T-helper 2 cell treated with Interferon-gamma antibody and Interleukin-4, amounts not matched to agents 5 μg/mL and 100 μg/mL, for 36 hours (primary cell): ENCODE measurements at places on chromosomes 1 and 21.

DNA sequence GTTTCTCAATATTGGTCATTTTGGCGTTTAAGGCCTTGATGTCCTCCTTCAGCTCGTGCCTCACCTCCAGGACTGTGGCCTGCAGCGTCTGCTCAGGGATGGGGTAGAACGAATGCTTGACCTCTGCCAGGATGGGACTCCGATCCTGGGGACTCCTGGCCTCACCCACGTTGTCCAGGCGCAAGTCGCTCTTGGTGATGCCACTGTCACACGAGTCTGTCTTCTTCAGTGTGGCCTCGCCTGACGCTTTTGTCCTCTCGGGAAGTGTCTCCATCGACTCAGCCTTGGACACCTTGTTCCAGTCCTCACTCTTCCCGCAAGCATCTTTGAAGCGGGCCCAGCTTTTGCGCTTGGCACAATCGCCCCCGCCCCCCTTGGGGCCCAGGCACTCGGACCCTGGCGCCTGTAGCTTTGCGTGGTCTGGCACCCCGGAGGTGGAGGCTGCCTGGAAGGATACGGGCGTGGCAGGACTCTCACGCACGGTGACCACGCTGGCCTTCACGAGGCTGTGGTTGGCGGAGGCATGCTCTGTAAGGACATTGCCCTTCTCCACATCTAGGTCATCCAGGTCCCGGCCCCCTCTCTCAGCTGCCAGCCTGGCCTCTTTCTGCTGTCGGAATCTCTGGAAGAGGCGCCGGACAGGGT, 354.8 kb downstream of the HHAT start:
- DNase-seq, result no peak

DNA sequence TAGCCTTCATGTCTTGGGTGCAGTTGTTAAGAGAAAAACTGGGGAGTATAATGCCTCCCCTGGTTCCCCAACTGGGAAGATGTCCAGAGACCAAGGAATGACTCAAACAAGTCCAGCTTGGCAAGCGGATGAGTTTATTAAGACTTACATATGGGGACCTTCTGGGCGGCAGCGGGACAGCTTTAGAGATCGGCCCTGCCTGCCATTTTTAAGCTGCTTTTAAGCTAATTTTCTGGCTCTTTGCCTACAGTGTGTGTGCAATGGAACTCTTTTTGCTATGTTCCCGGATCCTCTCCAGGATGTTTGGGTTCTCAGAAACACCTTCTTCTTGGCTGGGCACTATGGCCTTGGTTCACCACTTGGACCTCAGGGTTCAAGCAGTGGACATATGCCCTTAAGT, 99.5 kb downstream of the RYR2 start:
- DNase-seq, result no peak

DNA sequence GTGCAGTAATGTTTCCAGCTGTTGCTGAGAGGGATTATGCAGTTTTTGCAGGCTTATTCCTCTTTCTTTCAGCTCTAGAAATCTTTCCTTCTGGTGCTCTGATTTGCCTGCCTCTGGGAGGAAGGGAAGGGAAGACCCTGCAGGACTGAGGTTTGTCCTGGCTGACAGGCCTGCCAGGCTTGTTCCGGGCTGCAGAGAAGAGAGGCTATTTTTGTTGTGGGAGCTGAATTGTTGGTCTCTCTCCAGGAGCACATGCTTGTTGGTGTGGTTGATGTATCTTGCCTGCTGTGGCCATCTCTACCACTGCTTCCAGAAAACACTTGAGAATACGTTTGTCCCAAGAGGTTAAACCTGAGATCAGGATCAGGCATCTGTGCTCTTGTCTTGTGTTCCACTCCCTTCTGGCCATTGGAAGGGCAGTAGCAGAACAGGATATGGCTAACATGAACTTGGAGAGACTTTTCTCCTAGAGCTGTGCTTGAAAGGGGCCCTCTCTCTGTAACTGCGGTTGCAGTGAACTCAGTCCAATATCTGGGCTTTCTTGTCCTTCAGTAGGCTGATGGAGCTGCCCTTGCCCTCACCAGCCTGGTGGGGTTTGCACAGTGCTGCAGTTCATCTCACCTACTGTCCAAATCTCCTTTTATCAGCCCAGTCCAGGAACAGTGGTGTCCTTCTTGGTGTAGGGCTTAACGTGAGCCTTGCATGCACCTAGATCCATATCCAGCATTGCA, 21.5 kb upstream of the SLC25A34 start:
- DNase-seq, result no peak

- no peak for DNase-seq
Measured at GRCh38 chr1:162562470-162562828, 927 bp downstream of the UAP1 start.

DNA sequence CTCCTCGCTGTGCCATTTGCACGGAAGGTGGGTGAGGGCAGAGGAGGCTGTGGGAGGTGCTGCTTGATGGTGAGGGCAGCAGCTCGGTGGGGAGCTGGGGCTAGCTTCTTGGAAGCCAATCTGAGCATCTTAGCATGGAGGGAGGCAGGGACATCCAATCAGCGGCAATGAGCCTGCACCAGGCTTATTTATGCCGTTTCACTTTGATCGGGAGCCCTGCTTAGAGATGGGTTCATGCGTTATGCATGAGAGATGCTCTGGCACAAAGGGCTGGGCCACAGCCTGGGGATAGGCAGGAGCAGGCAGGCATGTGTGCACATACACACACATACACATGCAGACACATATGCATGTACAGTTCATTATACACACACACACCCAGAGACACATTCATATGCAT, 220.2 kb downstream of the GRIK3 start:
- no peak for DNase-seq

GRCh38 chr1:185348985-185349384, 31.9 kb upstream of the IVNS1ABP start:
- DNase-seq, result no peak

- DNase-seq, result no peak
Measured at GRCh38 chr1:40575336-40575735, 43.9 kb downstream of the ZNF684 start.

- no peak for DNase-seq
Measured at GRCh38 chr1:225684741-225685140, 31.8 kb upstream of the ENAH start.

GRCh38 chr1:109197158-109198042, 16.3 kb upstream of the SARS1 start:
- peak; percentile 42 for DNase-seq

GRCh38 chr1:7299329-7299799, 471.7 kb upstream of the VAMP3 start:
- no peak for DNase-seq

DNA sequence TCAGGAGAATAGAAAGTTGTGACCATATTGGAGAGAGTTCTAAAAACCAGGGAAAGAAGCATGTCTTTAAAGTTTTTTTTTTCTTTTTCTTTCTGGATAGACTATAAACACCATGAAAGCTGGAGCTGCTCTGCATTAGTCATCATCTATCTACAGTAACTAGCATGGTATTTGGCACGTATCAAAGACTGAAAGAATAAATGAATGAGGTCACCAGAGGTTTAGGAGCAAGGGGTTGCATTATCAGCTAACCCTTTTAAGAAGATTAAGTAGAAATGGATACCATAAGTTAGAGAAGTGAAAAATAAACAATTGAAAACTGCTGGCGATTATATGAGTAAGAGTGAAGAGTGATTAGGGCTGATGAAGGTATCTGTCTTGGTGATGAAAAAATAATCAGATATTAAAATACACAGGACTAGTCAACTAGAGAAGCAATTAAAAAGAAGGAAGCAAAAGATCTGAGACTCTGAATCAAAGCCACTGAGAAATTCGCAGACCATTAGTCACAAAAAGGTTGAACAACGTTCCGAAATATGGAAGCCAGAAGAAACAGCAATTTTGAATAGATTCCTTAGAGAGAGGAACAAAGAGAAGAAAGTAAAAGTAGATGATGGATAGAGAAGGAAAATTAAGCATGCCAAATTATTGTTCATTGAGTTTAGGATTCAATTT, 536.4 kb downstream of the DPYD start:
- no peak for DNase-seq

GRCh38 chr1:22914156-22914555, 58.5 kb downstream of the LACTBL1 start:
- no peak for DNase-seq

- no peak for DNase-seq
Measured at GRCh38 chr1:208449951-208450350, 205.8 kb upstream of the PLXNA2 start.

DNA sequence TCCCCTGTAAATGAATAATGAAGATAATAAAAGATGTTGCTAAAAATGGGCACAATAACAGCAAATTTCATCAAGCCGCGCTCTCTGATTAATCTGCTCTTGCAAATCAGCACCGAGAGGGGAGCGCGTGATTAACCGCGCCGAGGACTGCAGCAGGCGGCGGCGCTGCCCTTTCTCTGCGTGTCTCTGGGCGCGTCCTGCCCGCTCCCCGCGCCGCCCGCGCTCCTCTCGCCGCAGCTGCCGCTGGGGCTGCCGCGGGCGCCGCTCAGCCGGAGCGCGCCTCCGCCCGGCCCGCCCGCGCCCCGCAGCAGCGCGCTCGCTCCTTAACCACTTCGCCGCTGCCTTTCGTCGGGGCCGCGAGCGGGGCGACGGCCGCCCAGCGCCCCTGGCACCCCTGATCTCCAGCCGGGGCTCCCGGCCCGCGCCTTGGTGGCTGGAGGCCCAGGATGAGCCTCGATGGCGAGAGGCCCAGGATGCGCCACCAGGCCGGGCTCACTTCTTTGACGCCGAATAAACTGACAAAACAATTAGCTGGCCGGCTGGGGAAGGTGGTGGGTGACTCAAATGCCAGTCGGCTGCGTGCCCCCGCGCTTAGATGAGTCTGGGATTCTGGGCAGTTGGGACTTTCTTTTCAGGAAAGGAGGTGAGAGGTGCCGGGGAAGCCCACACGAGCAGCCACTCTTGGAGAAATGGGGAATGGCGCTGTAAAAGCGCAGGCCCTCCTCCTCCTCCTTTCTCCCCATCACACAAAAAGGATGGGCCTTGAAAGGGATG, 221.4 kb upstream of the PKN2 start:
- DNase-seq, result no peak

- DNase-seq, result no peak
Measured at GRCh38 chr1:149931212-149931790, 3.7 kb upstream of the SF3B4 start.

DNA sequence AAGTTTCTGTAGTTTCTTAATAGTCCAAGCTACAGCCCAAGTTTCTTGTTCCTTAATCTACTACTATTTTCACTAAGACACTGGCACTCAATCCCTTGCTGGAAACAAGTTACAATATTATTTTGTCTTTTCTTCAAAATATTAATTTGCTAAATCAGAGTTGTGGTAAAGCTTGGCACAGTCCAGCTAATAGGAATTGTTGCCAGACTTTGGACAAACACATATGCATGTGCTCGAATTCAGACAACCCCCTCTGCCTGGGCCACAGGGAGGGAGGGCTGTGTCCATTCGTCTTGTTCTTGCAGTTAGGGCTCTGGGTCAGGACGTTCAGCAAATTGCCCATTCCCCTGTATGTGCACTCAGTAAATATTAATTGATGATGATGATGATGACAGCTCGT, 103.6 kb downstream of the CNIH3 start:
- DNase-seq, result no peak

- no peak for DNase-seq
Measured at GRCh38 chr1:65197636-65198035, 49.6 kb downstream of the AK4 start.

DNA sequence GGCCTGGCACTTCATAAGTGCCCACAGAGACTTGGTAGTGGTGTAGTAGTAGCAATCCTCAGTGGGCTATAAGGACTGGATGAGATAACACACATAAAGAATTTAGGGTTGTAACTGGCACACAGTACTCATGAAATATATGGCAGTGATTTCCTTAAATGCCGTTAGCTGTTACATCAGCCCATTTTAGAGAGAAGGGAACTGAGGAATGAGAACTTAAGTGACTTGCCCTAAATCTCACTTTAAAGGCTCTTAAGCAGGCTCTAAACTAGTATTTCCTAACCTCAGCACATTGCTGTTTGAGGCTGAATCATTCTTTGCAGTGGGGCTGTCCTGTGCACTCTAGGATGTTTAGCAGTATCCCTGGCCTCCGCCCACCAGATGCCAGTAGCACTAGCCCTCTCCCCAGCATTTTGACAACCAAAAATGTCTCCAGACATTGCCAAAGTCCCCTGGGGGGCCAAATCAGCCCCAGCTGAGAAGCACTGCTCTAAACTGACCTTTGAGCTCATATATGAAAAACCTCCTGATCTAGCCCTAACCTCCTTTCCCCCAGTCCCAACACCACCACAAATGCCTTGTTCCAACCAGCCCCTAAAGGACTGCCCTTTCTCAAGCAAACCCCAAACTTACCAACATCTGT, 11.6 kb downstream of the CAMK2N1 start:
- DNase-seq, result no peak

DNA sequence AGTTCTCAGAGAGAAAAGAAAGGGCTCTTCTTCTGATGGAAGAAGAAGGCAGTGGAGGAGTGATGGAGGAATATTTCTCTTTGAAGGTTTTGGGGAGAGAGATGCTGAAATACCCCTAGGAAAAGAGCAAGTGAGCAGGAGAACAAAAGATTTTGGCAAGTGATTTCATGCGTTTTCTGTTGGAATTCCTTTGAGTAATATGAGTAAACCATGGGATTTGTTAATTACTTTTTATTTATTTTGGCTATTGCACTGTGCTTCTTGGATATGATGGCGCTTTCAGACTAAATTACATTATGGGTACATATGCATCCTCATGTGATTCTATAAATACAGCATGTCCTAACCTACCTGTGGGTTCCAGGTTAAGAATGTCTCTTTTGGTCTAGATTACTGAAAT, 210.1 kb upstream of the PTGFR start:
- no peak for DNase-seq

DNA sequence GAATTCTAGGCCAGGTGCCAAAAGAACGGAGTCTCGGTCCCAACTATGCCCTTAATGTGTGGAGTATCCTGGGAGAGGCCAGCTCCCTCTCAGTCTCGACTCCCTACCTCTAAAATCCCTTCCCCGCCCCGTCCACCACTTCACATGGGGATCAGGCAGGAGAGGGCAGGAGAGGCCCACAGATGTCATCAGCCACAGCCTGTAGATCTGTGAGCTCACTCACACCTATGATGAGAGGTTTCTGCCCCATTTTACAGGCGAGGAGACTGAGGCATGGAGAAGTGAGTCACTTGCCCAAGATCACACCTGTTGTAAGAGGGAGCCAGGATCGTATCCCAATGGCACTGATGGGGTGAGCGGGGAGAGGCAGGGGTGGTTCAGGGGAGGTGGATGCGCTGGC, 20.4 kb upstream of the EPHA8 start:
- no peak for DNase-seq

GRCh38 chr1:24501371-24502064, 1.1 kb upstream of the RCAN3 start:
- DNase-seq, result peak; percentile 62

GRCh38 chr1:110138956-110139355, 11.3 kb upstream of the SLC6A17 start:
- no peak for DNase-seq
